ENCODE measurements at places on chromosomes 3 and 15.
A peak's percentile ranks its signal among the peaks of the same experiment; 100 is the strongest.

DNA sequence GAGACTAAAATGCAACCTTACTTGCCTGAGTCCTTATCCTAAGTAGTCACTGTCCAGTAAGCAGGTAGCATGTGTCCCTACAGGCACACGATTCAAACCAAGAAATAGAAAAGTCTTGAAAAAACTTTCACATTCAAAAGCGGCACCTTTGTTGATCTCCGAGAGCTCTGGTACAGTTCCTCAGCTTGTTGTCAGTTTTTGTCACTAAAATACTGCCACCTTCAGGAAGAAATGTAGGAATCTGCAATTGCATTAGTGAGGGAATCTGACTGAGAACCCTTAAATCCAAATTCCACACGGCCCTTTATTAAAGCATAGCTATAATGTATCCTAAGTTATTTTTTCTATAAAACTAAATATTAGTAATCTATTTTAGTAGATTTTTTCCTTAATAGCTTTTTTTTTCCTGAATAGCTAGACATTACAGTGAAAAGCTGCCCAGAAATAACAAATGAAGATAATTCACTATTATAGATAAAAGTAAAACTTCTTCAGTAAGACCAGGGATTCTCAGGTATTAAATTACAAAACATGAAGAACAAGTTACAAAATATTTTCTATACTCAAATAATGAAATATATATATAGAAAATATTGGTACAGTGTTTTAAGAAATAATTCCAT lies 44.0 kb downstream of the CCDC54 start:
- DNase-seq, result peak; percentile 86

GRCh38 chr3:176430244-176431037 lies 766.8 kb downstream of the TBL1XR1 start:
- DNase-seq, result peak; percentile 59

GRCh38 chr3:135896613-135897012 lies 68.9 kb upstream of the PPP2R3A start:
- DNase-seq, result no peak

DNA sequence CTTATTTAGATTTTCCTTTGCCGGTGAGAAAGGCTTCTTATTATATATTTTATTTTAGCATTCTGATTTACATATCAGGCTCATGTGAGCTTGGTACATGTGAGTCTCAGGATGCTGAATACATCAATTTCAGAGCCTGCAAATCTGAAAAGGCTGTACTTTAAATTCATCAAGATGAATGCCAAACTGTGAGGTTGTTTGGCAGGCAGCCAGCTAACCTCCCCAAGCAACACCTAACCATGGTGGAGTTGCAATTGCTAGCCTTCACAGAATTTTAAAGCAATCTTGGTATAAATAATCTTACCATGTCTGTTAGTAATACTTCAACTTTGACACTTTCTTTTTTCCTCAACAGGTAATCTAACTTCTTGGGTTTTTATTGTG lies 252.5 kb downstream of the CDIN1 start:
- peak; percentile 16 for DNase-seq

- no peak for DNase-seq
Observed at GRCh38 chr3:13046569-13047274, 26.5 kb downstream of the IQSEC1 start.

DNA sequence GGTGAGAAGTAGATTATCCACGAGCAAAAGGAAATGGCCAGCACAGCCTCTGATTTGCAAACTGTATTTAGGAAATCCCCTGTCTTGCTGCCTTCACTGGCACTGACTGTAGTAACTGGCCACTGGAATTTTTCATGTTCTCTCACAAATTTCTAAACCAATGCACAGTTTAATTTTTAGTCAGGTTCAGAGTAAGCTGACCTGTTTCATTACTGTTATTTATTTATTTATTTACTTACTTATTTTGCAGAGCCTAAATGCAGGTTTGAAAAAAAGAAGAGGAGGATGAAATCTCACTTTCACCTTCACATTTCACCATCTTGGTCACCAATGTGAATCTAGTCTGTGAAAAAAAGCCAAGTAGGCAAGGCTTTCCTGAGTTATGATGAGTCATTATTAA lies 291.0 kb downstream of the PLOD2 start:
- DNase-seq, result peak; percentile 23
